ENCODE measurements at places on chromosomes 11 and 22. TPM values are rescaled to one million over a fixed set of nuclear protein-coding genes. Genes with fewer than 3 reads are reported as not detected.

DNA sequence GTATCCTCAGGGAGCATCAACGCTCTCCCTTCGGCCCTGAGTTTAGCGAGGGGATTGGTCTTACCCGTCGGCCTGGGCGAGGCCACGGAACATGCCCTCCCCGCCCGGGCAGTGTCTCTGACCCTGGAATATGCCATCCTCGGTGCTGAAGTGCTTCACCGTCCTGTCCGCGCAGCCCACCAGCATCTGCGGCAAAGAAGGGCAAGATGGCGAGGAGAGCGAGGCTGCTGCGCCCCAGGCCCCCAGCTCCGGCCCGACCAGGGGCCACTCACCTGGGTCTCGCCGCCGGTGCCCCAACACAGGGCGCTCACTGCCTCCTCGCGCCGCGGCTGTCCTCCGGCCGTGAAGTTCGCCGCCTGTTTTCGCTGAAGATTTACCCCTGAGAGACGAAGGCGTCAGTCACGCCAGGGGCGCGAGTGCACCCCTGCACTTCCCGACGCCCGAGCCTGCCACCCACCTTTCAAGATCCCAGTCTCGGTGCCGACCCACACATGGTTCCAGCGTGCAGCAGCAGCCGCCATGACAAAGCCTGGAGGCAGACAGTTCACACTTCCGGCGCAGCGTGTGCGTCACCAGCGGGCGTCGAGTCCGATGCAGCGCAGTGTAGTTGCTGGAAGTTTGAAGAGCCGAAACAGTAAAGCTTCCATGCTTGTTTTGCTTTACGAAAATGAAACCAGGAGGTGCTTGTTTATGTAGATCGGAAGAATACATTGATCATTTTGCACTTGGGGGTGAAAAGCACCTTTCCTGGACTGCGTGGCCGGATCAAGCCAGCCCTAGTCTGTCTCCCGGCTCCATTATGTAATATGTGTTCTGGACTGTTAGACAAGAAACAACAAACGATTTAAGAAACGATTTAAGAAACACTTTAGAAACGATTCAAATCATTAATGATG lies at the start of gene WDR74:
Gene WDR74, minus strand, starts transcription at position 541 of the 896 bp plus-strand sequence. Its CDS starts 20 bp downstream, at position 521.
- no peaks in the 10 kb centered on the region for H3K4me1 ChIP-seq

- no peak for DNase-seq
- no peak overlapping the region for H3K4me3 ChIP-seq
- H3K4me1 ChIP-seq = no peaks in the 10 kb centered on the region
- H3K36me3 ChIP-seq = no peaks in the 10 kb centered on the region
Observed at GRCh38 chr22:24504540-24504939, 9.4 kb downstream of the UPB1 start.

DNA sequence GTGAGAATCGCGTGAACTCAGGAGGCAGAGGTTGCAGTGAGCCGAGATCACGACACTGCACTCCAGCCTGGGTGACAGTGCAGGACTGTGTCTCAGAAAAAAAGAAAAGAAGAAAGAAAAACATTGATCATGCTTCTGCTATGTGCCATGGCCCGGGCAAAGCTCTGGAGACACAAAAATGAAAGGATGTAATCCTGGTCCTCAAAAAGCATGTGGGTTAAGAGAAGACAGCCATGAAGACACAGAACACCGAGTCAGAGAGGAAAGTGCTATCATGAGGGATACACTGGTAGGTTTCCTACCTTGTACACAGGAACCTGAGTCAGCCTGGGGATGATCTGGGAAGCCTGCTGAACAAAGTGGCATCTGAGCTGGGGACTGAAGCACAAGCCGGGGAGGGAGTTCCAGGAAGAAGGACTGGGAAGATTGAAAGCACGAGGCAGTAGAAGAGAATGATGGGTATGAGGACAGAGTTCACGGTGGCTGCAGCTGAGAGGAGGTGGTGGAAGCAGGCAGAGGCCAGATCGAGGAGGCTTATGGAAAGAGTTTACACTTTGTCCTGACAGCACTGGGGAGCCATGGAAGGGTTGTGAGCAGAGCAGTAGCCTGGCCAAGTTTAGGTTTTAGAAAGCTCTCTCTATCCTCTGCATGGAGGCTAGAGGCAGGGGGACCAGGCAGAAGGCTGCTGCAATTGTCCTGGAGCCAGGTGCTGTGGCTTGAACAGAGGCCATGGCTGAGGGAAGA lies 9.9 kb upstream of the MAFF start:
- DNase-seq = no peak
- no peaks in the 10 kb centered on the region for H3K36me3 ChIP-seq
- no peaks in the 10 kb centered on the region for H3K4me1 ChIP-seq
- no peaks in the 10 kb centered on the region for H3K27me3 ChIP-seq
- no peak overlapping the region for H3K4me3 ChIP-seq

DNA sequence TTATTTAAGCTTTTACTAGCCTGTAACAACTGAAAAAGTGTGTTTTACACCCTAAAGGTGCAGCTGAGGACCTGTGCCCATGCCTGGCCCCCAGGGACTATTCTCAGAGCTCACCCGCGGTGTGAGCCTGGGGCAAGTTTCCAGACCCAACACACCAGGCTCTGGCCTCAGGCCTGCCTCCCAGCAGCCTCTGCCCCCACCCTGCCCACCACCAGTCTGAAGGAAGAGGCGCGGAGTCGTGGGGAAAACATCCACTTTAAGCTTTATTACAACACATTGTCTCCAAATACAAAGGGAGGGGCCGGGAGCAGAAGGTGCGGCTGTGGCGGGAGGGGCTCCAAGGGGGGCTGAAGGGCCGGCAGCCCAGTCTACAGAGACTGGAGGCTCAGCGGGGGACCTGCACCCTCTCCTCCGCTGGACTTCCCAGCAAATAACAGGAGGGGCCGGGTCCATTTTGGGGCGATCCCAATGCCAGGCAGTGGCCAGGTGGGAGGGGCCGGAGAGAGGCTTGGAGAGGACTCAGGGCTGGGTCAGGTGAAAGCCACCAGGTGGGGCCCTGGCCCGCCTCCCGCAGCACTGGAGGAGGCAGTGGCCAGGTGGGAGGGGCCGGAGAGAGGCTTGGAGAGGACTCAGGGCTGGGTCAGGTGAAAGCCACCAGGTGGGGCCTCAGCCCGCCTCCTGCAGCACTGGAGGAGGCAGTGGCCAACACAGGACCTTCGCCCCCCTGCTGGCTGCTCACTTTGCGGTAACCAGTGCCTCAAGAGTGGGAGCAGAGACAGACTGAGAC lies 18.1 kb downstream of the DUSP8 start:
- H3K27ac ChIP-seq = no peak overlapping the region
- peaks cover 3% of the 10 kb centered on the region for H3K36me3 ChIP-seq
- DNase-seq = peak; percentile 50
- H3K4me3 ChIP-seq = no peak overlapping the region
- no peaks in the 10 kb centered on the region for H3K27me3 ChIP-seq

SLC17A6 gene
- not detected for total RNA-seq

- no peaks in the 10 kb centered on the region for H3K36me3 ChIP-seq
- no peak overlapping the region for H3K4me3 ChIP-seq
- peaks cover 1% of the 10 kb centered on the region for H3K27me3 ChIP-seq
Observed at GRCh38 chr11:279966-280705, 1.9 kb downstream of the NLRP6 start.

- no peak for DNase-seq
- no peaks in the 10 kb centered on the region for H3K4me1 ChIP-seq
- H3K27ac ChIP-seq = no peak overlapping the region
- no peaks in the 10 kb centered on the region for H3K36me3 ChIP-seq
Observed at GRCh38 chr22:42286205-42286604, 15.8 kb upstream of the TCF20 start.

SLC7A4 gene
- not detected for total RNA-seq

FZD4 gene
- 50.8 TPM for total RNA-seq

Measured in aorta (tissue), 5 donors.